ENCODE measurements at places on chromosomes 7 and 10.

DNA sequence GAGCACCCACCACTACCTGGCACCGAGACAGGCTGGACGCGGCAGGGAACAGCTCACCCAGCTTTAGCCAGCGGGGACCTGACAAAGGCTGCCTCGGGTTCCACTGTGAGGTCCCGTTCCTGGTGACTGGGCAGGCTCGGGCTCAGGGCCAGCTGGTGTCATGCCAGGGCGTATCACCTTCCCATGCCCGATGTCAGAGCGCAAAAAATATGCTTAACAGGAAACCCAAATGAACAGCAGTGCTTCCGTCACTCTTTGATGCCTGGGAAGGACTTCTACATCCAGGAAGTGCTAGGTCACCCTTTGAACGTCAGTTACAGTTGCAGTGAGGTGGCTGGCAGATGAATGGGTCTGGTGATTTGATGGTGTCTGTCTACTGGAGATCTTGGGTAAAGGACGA is 106.0 kb downstream of the ADARB2 start:
- DNase-seq, result no peak

GRCh38 chr10:83542774-83543411 is 596.4 kb upstream of the GHITM start:
- DNase-seq, result peak; percentile 13

DNA sequence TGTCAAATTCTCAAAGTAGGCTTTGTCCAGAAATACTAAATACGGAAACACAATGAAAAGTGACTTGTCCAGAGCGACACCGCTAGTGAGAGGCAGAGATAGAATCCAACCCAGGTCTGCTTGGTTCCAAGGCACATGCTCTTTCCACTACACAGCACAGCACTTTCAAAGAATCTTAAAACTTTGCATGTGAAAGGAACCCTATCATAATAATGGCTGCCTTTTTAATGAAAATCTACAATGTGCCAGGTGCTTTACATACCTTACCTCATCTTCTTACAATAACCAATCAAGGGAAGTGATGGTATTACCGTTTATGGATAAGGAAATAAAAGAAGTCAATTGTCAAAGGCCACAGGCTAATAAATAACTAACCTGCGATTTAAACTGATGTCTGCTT is 2.6 kb downstream of the CHCHD3 start:
- no peak for DNase-seq

- no peak for DNase-seq
Observed at GRCh38 chr7:435630-436366, 83.8 kb downstream of the PDGFA start.

- DNase-seq, result peak; percentile 5
Observed at GRCh38 chr10:16408379-16408778, 28.4 kb upstream of the PTER start.

- DNase-seq, result no peak
Observed at GRCh38 chr10:108496106-108496505, 1331.6 kb upstream of the SORCS1 start.

- DNase-seq, result no peak
Observed at GRCh38 chr7:66306243-66306642, 101.1 kb downstream of the TPST1 start.

GRCh38 chr7:22587322-22587721 is 87.3 kb upstream of the STEAP1B start:
- no peak for DNase-seq

DNA sequence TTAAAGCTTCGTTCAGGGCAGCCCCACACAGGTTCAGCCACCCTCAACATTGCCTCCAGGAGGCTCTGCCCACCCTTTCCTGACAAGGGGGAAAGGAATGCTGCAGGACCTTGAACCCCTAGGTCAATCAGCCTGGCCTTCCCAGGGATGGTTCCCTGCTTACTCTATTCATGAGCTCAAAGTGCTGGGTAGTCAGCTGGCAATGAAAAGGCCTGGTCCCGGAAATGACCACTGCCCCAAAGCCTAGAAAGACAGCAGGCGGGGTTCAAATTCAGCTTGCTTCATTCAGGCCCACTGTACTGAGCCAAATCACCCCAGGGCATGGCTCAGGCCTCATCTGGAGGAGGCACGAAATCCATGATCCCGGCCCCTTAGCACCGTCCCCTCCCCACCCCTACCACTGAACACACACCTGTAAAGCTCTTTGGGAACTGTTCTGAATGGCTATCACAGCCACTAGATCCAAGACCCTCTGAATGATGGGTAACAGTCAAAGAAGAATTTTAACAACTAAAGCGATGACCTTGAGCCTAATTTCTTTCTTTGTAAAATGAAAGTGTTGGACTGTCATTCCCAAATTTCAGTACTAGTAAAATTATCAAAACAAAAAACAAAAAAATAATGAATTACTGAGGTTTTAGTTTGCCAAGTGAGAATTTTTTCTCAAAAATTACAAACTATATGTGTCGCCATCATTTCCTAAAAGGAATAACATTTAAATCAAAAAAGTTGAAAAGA is 1.0 kb downstream of the URGCP start:
- DNase-seq, result no peak
